ENCODE measurements at places on chromosomes 5 and 9. TPM values are rescaled to one million over a fixed set of nuclear protein-coding genes. Genes with fewer than 3 reads are reported as not detected.

DNA sequence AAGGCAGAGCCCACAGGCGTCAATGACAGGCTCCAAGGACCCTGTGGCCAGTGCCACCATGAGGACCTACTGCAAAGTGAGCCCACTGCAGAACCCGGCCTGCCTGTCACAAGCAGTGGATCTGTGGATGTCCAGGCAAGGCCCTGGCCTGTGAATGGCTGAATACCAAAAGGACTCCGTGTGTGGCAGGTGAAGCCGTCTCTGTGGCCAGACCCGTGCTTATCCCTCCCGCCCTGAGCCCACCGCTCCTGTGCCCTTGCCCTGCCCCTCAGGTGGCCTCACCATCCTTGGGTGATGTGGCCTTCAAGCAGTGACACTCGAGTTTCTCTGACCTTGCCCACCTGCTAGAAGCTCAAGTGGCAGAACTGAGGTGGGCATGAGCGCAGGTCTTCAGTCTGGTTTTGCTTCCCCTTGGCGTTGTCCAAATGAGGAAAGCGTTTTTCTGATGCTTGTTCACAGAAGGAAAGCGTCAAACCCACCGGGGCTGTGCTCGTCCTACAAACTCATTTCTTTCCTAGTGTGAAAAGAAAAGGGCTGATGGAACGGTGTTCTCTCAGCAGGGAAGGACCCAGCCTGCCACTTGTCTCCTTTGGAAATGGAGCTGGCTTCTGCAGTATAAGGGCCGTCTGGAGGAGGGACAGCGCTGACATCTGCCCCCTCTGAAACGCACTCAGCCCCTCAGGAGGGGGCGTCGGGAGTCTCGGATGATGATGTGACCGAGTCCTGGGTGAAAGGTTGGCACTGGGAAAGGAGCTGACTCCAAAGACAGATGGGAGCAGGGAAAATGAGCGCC, 377.7 kb upstream of the IRX4 start:
- no peak for DNase-seq

Gene ADAMTS2
- 11.9 TPM for total RNA-seq

- no peak for DNase-seq
These were observed 12.6 kb downstream of the JAK2 start for GRCh38 chr9:4997631-4998030.

- DNase-seq, result no peak
These were observed 235.3 kb upstream of the HAPLN1 start for GRCh38 chr5:83955916-83956315.

- DNase-seq, result no peak
These were observed 59.0 kb downstream of the MAP1B start for GRCh38 chr5:72166070-72166979.
